ENCODE measurements at places on chromosomes 11 and 22.

GRCh38 chr11:30587269-30587812 is 1.2 kb upstream of the MPPED2 start:
- DNase-seq = no peak

GRCh38 chr22:19841641-19842392 is 12.9 kb downstream of the GNB1L start:
- DNase-seq = no peak

GRCh38 chr11:11427140-11427539 is 74.1 kb upstream of the CSNK2A3 start:
- DNase-seq = no peak

GRCh38 chr11:61962213-61963015 is 5.0 kb downstream of the FTH1 start:
- DNase-seq = no peak

DNA sequence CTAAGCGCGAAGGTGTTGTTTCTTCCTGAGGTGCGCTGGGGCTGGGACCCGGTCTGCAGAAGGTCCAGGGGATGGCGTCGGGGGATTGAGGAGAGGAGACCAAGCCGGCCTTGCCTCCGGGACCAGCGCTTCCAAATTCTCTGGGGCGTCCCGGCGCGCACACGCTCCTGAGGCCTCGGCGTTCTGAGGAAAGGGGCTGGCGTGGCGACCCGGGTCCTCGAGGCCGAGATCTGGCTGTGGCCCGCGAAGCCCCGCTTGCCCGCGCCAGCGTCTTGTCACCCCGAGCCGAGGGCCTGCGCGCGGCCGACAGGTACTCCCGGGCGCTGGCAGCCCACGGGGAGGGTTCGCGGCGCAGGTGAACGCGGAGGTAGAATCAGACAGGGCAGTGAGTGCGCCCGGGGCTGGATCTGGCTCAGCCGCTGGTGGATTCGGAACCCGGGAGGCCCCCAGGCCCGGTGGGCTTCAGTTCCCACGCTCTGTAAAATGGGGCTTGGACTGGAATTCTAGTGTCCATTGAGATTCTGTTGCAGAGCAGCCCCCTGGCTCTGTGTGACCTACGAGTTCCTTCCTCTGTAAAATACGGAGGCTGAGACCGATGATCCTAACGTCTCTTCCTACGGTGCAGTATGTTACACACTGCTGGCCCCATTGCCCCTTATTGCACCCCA is 14.7 kb downstream of the SSH3 start:
- no peak for DNase-seq

- no peak for DNase-seq
These were observed 104.8 kb downstream of the ARHGAP42 start for GRCh38 chr11:100791860-100792259.

GRCh38 chr11:100359281-100359680 is 327.8 kb upstream of the ARHGAP42 start:
- no peak for DNase-seq

GRCh38 chr11:106733635-106734034 is 284.6 kb downstream of the GUCY1A2 start:
- DNase-seq = no peak

- peak; percentile 41 for DNase-seq
These were observed 64.9 kb downstream of the ENDOD1 start for GRCh38 chr11:95154514-95154913.

Measured in stimulated activated CD4-positive, alpha-beta T cell treated with anti-CD3 and anti-CD28 coated beads, Interleukin-2, amount 100 ng/mL, for 48 hours (primary cell).